ENCODE measurements at places on chromosomes 7 and 10.

DNA sequence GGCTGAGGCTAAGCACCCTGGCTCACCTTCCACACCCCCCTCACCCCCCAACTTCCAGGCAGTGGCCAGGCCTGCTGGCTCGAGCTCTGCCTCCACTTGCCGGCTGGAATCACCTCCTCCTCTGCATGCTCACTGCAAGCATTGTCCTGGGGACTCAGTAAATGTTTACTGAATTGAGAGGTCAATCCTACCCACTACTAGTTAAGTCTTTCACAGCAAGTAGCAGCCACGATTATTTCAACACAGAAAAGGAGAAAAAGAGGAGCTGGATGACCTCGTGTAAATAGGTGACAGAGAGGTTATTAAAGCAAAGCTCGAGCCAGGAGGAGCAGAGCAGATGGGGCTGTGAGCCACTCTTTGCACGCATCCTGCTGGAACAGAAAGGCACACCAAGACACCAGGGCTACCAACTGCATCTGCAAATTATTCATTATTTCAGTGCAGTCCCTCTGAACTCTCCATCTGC is 32.1 kb downstream of the HIPK2 start:
- no peak for DNase-seq

- no peak for DNase-seq
Observed at GRCh38 chr7:31748084-31748483, 61.1 kb downstream of the PPP1R17 start.

DNA sequence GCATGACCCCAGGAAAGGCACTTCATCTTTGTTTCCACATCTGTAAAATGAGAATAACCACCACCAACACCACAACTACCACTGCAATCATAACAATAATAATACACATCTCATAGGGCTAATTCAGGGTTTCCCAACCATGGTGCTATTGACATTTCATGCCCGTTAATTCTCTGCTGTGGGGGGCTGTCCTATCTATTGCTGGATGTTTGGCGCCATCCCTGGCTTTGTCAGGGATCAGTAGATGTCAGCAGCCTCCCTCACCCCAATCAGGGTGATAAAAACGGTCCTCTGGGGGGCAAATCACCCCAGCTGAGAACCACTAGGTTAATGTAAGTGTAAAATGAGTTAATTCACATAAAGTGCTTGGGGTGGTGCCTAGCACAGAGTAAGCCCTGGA is 145.8 kb downstream of the EMX2 start:
- DNase-seq: no peak

DNA sequence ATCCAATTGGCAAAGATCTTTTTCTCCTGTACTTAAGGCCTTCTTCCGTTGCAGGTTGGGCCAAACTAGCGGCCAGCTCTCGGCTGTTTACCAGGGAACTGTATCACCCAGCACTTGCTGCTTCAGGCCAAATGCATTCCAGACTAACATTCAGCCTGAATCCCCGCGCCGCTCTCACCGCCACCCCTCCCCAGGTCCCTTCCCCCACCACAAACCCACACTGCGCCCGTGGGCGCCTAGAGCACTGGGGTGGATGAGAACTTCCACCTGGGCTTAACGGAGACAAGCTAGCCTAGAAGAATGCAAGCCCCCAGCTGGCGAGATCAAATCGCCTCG is 676 bp downstream of the TCAF1 start:
- no peak for DNase-seq

GRCh38 chr7:11274074-11274473 is 300.4 kb downstream of the PHF14 start:
- no peak for DNase-seq

DNA sequence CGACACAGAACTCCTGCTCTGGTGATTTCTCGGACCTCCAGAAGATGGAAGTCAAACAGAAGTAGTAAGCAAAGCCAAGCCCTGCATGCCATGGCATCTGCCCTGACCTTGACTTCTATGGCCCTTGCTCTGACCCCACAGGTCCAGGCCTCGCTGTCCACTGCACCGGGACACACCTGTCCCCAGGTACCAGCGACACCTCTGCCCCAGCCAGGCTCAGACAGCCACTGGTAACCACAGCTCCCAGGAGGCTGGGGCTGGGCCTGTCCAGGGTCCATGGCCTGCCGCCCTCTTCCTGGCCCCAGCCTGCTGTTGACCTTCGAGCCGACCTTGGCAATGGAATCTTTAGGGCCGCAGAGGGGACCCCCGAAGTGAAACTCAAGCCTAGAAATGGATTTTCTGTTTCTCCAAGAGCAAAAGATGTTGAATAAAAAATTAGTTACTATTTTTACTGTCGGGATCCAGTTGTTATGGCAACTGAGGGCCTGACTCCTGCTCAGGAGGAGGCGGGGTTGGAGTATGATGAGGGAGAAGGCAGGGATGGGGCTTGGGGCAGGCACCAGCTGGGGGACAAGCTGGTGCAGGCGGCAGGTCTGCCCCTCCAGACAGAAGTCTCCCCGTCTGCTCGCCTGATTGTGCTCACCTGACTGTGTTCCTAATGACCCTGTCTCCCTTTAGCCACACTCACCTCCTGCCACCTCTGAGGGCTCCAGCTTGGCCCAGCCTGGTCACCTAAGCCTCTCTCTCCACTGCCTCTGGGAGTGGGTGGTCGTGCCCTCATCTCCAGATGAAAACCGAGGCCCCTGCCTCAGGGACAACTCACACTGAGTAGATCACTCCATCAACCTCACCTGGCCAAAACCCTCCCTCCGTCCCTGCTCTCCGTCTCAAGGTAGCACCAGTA is 4.1 kb upstream of the MMD2 start:
- no peak for DNase-seq

DNA sequence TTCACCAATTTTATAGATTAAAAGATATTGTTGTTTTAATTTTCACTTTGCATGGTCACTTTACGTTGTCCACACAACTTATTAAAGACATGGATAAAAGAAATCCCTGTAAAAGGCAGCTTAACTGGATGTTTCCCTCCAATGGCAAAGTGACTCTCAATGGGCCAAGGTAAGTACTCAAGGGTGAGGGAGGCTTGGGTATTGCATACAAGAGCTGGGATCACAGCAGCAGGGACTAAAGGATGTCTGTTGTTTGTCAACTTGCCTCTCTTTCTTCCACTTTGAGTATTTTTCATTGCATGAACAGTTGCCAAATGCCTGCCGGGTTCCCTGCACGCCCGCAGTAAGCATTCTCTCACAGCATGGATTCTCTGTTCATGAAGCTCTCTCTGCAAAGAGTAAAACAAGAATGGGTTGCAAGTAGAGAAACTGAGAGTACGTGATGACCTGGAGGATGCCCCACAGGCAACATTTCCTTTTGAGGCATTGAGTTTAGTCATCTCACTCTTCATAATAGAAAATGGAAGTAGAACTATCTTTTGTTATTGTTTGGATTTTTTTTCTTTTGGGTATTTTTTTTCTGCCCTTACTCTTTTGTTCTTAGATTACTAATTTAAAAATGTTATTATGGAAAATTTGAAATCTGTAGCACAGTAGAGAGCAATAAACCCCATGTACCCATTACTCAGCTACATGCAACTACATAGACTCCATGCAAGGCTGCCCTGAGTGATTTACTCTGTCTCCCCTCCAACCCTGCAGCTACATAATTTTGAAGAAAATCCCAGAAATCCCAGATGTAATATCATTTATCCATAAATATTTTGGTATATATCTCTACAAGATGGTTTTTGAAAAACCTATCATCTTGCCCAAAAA is 26.3 kb downstream of the GPR141 start:
- no peak for DNase-seq

DNA sequence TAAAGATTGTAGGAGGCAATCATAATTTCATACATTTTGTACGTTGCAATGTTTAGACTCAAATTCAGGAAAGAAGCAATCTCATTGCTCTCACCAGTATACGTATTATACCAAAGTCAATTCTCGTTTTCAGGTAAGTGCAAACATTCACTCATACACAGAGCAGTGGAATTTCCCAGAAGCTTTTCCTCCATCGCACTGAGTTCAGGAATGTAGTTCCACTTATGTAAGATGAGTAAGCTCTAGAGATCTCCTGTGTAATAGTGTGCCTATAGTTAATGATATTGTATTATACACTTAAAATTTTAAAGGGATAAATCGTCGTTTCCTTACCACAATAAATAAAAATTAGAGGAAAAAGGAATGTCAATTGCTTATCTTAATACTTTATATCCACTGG is 470.8 kb upstream of the KCND2 start:
- DNase-seq: no peak

GRCh38 chr10:74771054-74771453 is 55.3 kb upstream of the KAT6B start:
- DNase-seq: no peak

DNA sequence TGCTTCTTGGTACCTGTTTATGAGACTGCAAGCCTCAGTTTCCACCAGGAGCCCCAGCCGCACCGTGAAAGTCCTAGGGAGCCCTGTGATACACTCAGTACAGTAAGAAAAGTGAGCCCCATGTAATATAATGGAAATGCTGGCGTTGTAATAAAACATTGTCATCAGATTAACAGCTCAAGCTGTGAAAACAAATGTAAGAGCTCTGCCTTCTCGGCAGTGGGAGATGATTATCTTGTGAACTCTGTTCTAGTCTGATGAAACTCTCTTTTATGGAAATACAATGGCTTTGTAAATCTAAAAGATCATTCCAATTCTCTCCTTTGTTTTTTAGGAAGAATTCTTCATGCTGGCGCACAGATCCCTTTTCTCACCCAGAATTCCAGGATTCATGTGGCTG is 299.9 kb downstream of the ABCA13 start:
- no peak for DNase-seq

GRCh38 chr7:14751461-14751860 is 151.1 kb downstream of the DGKB start:
- no peak for DNase-seq

Measured in activated CD8-positive, alpha-beta memory T cell treated with anti-CD3 and anti-CD28 coated beads for 4 hours (primary cell).